ENCODE measurements at places on chromosomes 12 and 14. TPM values are rescaled to one million over a fixed set of nuclear protein-coding genes. Genes with fewer than 3 reads are reported as not detected.

The BDKRB1 gene
- total RNA-seq, result not detected

The LYZ gene
- not detected for total RNA-seq

The RNASE7 gene
- not detected for total RNA-seq

GRCh38 chr12:100448656-100449055, 25.0 kb upstream of the NR1H4 start:
- no peak for DNase-seq

- DNase-seq, result no peak
Observed at GRCh38 chr12:24631676-24632426, 317.1 kb downstream of the BCAT1 start.

DNA sequence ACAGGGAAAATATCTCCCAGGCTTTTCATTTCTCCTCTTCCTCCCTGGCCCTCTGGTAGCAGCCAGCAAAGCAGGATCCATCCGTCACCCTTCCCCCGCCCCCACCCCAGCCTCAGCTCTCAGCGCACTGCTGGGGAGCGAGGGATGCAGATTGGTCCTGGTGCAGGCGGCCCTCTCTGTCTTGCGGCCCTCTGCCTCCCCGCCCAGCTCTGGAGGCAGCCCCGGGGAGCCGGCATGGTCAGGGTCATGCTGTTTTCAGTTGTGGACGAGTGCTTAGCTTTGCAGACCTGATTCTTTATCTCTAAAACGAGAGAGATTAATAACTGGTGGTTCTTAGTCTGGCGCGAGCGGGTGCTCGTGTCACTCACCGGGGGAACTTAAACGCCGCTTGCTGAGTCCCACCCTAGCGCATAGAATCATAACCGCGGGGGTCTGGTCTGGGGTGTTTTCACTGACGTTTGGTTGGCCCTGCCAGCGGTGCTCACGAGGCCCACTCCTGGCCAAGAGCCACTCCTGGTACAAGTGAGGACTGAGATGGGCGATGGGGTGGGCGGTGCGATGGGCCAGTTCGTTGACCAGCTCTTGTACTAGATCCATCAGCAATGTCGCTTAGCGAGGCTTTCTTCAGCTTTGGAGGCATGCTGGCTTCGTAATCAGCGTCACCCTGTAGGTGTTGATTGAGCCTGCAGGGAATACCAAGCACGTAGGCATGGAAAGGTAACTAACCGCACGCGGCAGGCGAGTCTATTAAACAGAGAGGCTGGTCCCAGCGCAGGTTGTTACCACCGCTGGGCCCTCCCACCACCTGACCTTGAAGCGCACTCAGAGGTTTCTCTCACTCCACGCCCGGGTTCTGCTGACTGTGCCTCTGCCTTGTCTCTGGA, 95.2 kb downstream of the TSPAN9 start:
- no peak for DNase-seq

DNA sequence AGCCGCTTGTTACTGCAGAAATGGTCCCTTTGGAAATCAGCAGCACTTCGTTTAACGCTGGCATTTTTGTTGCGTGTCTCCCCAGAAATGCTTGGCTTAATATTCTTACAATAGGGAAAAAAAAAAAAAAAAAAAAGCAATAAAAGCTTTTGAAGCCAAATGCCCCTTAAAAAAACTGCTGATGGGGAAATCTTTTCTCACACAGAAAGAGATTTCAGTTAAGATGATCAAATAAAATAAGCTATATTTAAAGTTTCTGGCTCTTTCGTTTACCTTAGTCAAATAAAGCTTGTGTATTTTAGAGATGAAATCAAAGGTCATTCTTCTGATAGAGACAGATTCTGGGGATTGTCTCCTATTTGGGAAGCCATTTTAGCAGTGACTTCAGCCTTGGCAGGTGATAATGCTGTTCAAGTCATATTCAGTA, 52.4 kb upstream of the FRS2 start:
- no peak for DNase-seq

DNA sequence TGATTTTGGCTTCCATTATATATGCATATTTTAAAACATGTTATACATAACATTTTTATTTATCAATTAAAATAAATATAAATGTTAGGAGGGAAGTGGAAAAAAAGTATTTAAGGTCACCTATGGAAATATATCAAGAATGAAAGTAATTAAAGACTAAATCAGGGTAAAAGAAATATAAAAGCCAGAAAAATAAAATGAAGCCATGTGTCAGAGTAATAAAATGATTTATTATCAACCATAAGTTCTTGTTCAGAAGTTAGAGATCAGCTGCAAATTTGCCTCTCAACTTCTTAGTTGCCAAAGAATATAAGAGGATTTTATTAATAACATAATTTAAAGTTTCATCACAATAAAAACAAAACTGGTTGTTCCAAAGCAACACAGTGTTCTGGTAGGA, 121.9 kb downstream of the ANO6 start:
- no peak for DNase-seq

DNA sequence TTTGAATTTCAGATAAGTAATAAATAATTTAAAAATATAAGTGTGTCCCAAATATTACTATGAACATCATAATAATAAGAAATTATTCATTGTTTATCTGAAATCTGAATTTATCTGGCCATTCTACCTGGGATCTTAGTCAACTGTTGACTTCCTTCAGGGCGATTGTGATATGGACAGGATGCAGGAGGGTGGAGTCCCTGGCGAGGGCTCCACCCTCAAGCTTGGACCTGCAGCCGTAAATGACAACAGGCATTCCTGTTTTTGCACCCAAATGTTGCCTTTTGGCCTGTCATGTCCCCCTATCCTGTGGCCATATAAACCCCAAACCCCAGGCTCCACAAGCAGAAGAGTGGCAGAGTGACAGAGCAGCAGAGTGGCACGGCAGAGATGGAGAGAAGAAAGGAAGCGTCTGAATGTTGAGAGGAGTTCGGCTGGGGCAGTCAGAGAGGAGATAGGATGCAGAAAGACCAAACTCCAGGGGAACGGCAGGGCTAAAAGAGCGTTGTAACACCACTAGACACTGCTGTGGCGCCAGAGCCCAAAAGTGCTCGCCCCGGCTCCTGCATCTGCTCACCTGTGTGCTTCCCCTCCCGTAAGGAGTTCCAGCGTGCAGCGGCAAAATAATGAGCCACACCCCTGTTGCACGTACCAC, 39.4 kb upstream of the FUT8 start:
- DNase-seq, result no peak

GRCh38 chr14:55780156-55780946, 200.3 kb downstream of the KTN1 start:
- no peak for DNase-seq

DNA sequence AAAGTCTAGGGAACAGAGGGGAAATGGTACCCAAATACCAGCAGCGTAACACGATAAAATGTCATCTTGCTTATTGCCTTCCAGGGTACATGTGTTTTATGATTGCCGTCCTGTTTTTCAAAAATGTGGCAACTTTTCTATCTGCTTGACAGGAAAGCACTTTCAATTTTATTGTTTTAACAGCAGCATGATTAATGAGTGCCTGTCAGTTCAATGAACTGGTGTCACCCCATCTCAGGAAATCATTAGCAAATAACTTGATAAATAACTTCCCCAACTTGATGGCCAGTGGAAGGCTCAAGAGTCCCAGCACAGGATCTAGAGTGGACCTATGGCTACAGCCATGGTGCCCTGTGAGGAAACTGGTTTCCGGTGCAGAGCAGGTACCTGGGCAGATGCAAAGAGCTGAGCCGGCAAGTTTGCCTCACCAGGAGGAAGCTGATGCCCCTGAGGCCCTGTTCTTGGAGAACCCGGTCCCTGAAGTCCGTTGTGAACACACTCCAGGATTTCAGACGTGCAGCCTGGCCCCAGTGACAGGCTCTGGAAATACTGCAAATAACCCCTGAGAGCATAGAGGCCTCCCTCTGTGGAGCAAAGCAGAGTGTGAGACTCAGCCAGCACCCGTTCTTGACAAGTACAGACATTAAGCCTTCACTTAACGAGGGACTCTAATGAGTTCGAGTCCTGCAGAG, 173.5 kb upstream of the SFSWAP start:
- no peak for DNase-seq

GRCh38 chr12:110501399-110501751, 536 bp downstream of the VPS29 start:
- no peak for DNase-seq
